ENCODE measurements at places on chromosomes 13 and 19.

GRCh38 chr19:38939957-38940356 is 9.2 kb downstream of the MRPS12 start:
- no peak for DNase-seq

DNA sequence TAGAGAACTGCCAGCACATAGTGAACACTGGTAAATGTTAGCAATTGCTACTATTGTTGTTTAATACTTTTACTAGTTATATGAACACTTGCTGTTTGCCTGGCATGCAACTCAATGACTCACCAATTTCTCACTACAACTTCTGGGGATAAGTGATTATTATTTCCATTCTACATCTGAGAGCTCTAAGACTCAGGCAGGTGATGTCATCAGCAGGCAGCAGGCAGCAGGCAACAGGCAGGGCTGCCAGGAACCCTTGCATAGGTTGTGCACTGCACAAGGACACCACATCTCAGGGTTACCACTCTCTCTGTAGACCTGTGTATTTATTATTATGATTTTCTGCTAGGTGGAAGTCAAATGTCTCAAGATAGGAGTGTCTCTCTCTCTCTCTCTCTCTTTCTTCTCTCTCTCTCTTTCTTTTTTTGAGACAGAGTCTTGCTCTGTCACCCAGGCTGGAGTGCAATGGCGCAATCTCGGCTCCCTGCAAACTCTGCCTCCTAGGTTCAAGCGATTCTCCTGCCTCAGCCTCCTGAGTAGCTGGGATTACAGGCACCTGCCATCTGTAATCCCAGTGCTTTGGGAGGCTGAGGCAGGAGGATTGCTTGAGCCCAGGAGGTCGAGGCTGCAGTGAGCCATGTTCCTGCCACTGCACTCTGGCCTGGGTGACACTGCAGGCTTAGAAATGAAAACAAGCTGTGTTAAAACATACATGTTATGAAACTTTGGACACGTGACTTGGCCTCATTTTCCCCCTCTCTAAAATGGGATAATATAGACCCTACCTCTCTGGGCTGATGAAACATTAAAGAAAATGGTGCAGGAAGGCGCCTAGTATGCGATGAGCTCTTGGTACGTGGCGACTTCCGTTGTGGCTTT is 22.7 kb downstream of the HPN start:
- DNase-seq: no peak

DNA sequence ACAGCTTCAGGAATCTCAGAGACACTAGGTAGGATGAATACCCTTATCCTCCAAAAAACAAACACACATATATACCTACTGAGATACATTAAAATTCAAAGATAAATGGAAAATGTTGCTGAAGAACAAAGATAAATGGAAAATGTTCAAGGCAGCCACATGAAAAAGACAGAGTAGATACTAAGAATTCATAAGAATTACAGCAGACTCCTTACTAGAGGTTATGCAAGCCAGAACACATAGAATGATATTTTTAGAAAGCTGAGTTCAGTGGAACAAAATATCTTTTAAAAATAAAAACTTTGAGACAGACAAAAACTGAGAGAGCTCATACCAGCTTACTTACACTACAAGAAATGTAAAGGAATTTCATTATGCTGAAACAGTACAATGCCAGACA is 35.6 kb downstream of the UCHL3 start:
- no peak for DNase-seq

- no peak for DNase-seq
Measured at GRCh38 chr19:15324791-15325519, 7.4 kb downstream of the BRD4 start.

DNA sequence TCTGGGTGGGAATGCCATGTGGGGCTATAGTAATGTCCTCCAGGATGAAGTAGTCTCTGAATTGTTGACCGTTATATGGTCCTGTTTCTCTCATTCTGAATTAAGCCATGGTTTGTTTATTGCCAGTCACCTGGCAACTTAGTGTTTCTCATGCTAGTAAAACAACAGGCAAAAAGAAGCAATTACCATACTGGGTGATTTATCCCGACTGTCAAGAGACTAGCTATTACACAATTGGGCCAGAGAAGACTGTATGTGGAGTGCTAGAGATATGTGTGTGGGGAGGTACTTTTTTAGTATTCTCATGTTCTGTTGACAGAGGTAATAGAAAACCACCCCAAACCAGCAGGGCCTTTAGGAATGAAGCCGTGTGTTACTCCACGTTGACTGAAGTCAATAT is 258.2 kb downstream of the TDRD3 start:
- DNase-seq: no peak

DNA sequence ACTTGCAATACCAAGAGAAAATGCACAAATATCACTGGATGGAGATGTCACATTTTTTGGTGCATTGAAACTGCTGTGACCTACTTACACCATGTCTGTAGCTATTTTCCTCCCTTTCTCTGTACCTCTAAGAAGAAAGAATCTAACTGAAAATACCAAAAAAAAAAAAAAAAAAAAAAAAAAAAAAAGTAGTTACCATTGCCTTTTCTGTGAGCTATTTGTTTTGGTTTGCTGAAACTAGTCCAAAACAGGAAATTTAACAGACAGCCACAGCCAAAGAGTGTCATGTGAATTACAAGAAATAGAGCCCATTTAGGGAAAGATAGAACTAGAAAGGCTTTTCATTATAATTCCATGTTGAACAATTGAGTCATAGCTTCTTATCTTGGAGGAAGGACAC is 37.3 kb downstream of the TNFSF13B start:
- no peak for DNase-seq

- DNase-seq: no peak
Measured at GRCh38 chr13:109275852-109276251, 510.5 kb downstream of the IRS2 start.

- DNase-seq: no peak
Measured at GRCh38 chr19:2288818-2289713, 7.1 kb upstream of the PEAK3 start.

DNA sequence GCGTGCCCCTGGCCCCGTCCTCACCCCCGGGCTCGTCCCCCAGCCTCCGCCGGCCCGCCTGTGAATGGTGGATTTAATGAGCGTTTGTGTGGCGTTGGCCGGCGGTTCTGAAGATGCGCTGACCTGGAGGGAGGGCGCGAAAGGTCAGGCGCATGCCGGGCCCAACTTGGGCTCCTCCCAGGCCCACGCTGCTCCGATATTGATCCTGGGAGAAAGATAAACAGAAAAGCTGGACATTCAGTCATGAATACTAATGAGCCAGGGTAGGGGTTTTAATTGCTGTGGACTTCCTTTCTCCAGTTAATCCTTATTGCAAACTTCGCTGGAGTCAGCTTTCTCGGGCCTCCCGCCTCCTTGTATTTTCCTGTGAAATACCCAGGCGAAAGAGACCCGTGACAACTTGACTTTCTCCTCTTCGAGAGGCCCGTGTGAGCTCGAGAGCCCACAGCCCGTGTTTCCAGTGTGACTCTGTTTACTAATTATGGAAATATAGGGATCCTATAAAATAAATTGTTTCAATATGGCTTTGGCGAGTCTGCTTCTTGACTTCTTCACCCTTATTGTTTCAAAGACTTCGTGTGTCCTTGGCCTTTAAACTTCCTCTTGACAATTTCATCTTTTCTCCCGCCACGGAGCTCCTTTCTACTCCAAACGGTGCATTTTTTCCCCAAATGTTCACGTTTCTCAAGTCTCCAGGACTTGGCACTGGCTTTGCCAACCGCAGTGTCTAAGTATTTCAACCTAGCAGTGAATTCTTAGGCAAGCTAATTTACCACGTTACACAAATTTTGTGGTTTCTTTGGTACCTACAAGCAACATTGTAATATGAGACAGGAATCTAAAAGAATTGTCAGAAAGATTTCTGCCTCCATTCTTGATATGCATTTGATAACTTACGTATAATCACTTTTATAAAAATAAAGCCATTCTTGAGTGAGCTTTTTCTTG is 10.5 kb downstream of the ZIC2 start:
- no peak for DNase-seq

GRCh38 chr13:40874138-40874779 is 84.8 kb downstream of the SLC25A15 start:
- DNase-seq: no peak

- DNase-seq: no peak
Measured at GRCh38 chr19:41307090-41307875, 2.7 kb upstream of the CCDC97 start.

- no peak for DNase-seq
Measured at GRCh38 chr19:4581666-4582553, 22.4 kb upstream of the SEMA6B start.

- no peak for DNase-seq
Measured at GRCh38 chr13:110280985-110281688, 25.8 kb downstream of the COL4A1 start.

GRCh38 chr19:47719047-47719859 is 6.0 kb downstream of the EHD2 start:
- no peak for DNase-seq

GRCh38 chr19:46896076-46896794 is 35.4 kb downstream of the ARHGAP35 start:
- no peak for DNase-seq

DNA sequence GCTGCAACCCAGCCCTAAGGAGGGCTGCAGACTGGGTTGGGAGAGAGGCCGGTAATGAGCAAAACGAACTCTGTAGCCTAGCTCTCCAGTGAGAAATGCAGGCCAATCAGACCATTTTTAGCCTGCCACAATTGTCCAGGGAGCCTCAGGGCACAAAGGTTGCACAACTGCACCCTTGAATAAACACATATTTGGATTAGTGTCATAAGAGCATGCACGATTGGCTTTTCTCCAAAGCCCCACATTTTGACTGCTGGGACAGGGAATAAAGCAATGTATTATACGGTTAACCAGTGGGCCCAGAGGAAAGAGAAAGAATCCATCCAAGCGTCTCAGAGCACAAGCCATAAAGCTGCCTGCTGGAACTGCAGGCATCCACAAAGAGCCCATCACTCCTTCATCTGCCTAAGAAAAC is 729.4 kb upstream of the SGCG start:
- DNase-seq: no peak

DNA sequence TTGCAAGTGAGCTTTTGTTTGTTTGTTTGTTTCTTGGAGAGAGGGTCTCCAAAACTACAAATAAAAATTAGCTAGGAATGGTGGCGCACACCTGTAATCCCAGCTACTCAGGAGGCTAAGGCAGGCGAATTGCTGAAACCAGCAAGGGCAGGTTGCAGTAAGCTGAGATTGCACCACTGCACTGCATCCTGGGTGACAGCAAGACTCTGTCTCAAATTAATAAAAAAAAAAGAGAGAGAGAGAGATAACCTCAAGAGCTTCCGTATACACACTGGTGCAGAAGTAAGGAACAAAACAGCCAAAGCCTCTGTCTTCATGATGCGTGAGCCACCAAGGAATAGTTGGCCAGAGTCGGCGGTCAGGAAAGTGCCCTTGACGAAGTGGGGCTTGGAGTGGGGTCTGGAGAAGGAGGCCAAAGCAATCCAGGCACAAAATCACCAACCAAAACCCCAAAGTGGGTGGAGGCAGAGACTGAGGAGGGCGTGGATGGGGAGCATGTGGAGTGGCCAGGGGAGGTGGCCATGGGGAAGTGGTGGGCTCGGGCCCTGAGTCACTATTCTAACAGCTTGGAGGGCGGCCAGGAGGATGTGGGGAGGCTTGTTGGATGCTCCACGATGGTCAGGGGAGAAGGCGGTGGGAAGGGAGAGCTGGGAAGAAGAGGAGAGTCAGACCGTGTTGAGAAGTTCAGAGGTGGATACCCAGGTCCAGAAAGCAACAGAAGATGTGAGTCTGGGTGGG is 21.2 kb upstream of the TOMM40 start:
- DNase-seq: no peak

DNA sequence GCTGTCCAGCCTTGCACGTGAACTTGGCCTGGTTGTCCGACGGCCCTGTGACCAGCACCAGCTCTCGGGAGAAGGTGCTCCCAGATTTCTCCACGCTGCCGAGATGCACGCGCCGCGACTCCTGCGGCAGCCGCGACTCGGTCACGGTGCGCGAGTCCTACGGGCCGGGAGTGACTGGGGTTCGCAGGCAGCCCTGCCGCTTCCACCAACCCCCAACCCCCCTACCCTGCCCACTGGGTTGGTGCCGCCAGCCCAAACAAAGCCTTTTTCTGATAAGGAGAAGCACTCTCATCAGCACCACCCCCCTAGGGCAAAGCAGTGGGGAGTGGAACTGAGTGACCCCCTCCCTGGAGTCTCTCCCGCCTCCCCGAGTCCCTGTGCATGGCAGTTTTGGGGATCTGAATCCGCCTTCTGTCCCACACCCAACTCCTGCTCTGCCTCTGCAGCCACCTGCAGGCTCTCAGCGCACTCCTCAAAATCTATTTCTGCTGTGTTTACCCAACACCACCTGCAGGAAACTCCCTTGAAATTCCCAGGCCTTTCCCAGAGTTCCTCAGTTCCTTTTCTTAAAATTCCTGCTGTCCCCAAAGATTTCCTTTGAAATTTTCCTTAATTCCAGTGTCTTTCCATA is 6.2 kb downstream of the NPHS1 start:
- DNase-seq: no peak

DNA sequence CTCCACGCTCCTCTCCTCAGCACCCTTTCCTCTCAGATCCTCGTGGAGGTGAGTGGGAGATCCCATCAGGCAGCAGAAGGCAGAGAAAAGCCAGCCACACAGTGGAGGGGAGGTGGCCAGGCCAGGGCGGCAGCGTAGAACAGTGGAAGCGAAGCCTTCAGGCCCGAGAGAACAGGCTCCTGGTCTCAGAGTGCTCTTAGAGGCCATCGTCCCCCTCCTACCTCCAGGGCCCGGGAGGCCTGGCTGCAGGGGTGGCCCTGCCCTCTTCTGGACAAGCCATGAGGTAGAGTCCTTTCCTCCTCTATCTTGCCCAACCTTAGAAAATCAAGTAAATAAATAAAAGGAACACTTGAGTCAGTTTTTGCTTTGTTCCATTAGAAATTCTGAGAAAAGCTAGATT is 202.0 kb downstream of the KATNAL1 start:
- DNase-seq: no peak

- DNase-seq: no peak
Measured at GRCh38 chr13:106225126-106225525, 310.3 kb downstream of the EFNB2 start.

DNA sequence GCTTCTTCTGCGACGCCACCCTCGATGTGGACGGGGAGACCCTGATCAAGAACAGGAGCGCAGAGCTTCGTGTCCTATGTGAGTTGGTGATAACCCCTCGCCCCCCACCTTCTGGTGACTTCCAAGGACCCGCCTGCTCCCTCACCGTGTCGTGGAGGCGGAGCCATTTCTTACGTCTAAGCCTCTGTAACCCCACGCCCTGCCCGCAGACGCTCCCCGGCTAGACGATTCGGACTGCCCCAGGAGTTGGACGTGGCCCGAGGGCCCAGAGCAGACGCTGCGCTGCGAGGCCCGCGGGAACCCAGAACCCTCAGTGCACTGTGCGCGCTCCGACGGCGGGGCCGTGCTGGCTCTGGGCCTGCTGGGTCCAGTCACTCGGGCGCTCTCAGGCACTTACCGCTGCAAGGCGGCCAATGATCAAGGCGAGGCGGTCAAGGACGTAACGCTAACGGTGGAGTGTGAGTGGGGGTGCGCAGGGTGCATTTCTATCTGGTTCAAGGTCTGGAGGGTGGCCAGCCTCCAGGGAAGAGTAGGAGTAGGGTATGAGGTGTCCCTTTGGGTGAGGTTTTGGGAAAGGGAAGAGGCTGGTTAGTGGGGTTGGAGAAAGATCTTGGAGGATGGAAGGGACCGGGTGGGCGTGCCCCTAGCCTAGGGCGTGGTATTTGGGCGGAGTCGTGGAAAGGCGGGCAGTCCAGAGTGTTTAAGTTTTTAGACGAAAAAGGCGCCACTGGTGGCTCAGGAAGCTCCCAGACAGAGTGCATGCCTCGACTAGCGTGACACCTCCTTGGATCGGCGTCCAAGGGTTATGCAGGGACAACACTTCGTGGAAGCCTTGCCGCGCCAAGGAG is 3.3 kb downstream of the ICAM5 start:
- DNase-seq: no peak
